ENCODE measurements at places on chromosomes 7 and 10.

DNA sequence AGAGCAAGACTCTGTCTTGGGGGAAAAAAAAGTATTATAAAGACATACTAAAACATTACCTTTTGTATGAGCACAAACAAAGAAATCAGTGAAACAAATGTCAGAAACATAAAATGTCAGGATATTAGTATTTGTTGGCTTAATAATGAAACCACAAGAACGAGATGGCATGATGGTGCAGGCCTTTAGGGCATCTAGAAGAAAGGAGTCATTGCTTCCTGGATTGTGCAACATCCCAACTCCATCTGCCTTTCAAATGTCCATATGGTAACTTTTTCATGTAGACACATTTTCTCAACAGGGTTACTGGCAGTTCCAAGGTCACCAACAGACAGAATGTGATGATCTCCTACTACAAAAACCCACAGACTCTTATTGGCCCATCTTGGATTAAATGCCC is 96.6 kb downstream of the ZNF248 start:
- DNase-seq, result no peak

- DNase-seq, result no peak
Observed at GRCh38 chr10:109962247-109962646, 38.9 kb upstream of the XPNPEP1 start.

- no peak for DNase-seq
Observed at GRCh38 chr7:101225650-101226049, 7.7 kb downstream of the ZNHIT1 start.

DNA sequence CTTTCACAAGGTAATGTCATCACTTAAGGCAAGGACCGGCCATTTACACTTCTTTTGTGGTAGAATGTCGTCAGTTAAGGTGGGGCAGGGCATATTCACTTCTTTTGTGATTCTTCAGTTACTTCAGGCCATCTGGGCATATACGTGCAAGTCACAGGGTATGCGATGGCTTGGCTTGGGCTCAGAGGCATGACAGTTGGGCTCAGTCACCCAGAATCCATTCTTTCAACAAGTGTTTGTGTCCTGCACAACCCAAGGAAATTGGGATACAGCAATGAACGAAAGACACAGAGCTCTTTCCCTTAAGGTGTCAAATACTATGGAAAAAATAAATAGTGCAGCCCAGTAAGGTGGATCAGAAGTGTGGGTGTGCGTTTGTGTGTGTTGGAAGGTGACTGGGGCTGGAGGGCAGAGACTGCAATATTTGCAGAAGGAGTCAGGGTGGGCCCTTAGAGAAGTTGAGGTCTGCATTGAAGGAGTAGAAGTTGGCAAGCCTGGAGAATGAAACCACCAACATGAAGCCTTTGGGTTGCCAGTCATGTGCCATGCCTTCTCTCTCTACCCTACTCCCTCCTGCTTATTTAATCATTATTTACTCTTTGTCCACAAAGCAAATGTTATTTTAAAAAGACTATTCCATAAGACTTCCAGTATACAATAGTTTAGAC is 222.8 kb upstream of the PRKCQ start:
- DNase-seq, result no peak

DNA sequence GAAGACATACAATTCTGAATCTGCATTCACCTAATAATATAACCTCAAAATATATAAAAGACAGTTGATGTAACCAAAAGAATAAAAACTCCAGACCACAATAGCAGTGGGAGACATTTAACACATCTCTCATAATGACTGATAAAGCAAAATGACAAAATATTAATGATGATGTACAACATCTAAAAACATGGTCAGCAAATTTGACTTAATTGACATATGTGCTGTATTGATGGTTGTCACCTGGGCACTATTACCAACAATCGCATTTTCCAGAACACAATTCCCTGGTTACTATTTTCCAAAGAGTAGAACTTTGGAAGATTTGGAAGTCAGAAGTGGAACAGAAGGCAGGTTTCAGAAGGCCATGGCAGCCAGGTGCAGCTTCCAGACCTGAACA is 899.5 kb upstream of the CELF2 start:
- no peak for DNase-seq

DNA sequence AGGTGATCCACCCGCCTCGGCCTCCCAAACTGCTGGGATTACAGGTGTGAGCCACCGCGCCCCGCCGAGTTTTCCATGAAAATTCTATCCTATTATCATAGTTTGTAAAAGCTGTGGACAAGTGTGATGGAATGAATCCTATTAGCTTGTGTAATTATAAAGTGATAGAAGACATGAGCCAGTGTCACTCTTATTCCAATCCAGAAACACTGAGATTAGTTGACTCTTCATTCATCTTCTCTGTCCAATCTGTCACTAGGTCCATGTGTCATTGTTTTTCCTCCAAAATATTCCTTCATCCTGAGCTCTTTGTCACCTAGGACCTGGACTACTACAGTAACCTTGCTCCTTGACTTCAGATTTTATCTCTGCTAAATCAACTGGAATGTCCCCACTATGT is 13.5 kb downstream of the FBH1 start:
- no peak for DNase-seq

DNA sequence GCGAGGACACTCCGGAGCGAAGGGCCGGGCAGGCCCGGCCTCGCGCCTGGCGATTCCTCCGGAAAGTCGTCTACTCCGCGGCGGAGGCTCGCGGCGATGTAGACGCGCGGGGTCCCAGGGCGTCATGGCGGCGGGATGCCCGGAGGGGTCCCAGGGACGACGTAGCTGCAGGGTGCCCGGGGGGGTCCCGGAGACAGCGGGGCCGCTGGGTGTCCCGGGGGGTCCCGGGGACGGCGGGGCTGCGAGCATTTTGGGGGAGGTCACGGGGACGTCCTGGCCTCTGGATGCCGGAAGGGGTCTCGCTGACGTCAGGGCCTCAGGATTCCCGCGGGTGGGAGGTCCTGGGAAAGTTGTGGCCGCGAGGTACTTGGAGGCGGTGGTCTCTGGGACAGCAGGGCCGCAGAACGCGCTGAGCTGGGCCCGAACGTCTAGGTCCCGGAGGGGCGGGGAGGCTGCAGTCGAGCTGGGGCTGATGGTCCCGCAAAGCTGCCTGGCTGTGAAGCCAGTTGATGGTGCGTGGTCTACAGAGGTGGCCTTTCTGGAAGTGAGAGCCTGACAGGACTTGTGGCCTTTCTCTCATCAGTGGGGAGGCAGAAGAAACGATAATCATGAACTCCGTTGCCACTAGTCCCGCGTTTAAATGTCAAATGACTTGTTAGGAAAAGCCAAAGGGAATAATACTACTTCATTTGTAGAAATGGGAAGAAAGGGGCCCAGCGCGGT is 637 bp downstream of the HSPA14 start:
- no peak for DNase-seq

- DNase-seq, result no peak
Observed at GRCh38 chr10:92965314-92965713, 95.3 kb upstream of the CYP26C1 start.

DNA sequence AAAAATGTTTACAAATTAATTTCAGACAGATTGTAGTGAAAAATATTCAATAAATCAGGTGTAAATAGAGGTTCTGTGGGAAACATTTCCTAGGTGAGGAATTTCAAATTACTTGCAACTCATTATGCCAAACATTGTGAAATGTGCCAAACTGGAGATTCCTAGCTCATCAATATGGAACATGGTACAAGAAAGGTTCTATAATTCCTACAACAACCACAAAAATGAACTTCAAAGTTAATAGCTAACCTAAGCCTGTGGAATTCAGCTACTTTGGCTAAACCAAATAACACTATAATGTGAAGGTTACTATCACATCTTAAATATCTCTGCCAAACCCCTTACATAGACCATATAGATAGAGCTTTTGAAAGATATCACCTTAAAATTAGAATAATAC is 223.3 kb upstream of the HGF start:
- DNase-seq, result no peak

GRCh38 chr10:49457686-49458085 is 61.8 kb upstream of the DRGX start:
- DNase-seq, result no peak

- DNase-seq, result no peak
Observed at GRCh38 chr7:127588697-127589482, 679 bp downstream of the ARF5 start.

DNA sequence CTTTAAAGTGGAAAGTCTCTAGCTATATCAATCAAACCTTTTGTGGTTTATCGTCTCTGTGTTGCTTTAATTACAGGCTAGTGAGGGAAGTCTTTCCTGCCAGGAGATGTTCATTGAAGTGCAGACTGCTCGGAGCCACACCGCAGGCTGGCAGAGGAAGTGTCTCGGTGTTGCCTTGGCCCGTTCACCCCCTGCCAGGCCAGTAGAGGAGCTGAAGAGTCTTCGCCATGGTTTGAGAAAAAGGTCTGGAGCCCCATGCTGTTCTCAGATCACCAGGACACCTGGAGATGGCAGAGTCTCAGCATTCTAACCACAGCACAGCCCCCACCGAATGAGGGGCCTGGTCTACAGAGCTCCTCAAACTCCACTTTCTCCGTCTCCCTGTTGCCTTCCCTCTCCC is 275.9 kb upstream of the PLPP4 start:
- DNase-seq, result no peak

DNA sequence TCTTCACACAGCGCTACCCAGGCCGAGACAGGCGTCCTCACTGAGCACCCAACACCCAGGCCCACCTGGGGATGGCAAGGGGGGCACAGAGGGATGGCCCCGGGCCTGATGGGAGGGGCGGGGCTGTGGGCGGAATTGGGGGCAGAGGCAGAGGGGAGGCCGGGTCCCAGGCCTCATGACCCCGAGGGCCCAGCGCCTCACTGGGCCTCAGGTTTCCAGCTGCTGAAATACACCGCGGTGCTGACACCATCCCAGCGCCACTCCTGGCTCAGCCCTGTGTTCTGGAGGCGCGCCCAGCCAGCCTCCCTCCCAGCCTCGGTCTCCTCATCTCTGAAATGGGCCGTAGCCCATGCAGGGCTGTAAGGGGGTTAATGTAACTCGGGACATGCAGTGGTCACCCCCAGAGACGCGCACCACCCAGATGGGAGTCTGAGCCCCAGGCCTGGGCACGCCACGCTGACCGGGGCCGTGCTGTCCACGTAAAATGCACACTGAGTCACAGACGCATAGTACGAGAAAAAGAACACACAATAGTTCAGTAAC is 82.3 kb downstream of the UNCX start:
- DNase-seq, result no peak

DNA sequence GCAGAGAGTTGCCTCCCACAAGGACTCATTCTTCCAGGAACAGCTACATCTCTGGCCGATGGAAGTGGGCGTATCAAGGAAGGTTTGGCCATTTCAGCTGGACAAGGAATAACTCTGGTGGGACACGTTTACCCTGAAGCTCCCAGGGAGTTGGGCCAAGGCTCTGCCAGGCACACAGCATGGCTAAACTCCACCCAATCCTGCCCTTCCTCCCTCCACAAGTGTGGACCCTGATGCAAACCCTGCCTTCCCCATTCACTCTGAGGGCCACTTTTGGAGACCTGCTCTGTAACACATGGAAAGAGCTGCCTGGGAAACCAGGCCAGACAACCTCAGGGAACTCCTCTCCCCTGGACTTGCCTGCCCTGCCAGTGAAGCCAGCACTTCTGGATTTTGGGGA is 407.8 kb upstream of the FOXK1 start:
- no peak for DNase-seq

DNA sequence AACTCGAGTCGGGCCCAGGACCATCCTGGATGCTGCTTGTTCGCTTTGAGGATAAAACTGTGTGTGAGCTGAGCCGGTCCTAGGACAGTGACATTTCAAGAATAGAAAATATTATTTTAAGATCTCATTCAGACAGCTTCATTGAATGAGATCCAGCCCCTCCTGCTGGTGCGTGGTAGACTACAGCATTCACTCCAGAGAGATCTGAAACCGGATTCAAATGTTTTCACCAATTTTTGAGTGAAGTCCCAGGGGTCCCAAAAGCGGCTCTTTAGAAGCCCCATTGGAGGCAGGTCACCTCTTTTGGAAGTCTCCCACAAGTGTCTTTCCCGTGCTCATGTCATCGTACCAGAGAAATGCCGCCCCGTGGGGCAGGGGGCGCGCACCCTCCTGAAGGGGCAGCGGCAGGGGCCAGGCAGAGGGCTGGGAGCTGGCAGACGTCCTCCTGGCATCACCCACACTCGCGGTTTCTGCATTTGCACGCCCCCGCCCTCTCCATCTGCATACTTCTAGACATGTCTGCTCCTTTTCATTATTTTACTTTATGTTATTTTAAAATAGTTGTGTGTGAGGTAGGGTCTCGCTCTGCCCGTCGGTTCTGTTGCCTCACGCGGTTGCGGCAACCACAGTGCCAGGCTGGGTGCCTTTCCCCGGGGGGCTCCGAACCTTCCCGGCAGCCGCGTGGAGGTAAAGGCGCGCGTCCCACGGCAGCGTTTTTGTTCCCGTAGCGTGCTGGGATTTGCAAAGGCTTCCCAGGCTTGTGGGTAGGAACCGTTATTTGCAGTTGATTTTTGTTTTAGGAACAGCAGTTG is 52.3 kb upstream of the DPYSL4 start:
- no peak for DNase-seq

DNA sequence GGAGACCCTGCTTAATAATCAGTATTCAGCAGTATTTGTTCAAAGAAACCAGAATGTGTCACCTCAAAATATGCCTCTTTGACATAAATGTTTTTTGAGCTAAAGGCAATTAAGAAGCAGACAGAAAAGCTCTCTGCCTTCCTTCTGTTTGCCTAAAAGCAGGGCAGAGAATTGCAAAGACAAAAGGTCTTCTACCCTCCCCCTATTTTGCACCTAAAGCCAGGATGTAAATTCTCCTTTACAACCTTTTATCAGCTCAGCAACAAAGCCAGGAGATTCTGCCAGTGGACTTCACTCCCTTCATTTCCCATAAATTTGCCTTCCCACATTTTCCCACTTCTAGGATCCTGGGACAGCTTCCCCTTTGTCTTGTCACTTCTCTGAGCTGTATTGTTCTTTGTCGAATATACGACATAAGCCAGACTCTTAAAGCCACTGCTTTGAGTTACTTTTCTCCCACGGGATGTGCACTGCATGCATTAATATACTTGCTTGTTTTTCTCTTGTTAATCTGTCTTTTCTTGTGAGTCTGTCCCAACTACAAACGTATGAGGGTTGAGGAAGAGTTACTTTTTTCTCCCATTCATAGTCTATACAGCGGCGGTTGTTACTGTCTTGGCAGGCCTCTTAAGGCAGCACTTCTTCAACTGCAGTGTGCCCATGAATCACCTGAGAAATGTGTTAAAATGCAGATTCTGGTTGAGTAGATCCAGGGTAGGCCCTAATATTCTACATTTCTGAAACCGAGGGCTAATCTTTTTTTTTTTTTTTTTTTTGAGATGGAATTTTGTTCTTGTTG is 48.2 kb downstream of the ST8SIA6 start:
- no peak for DNase-seq

GRCh38 chr7:35463751-35464150 is 209.9 kb upstream of the TBX20 start:
- no peak for DNase-seq

GRCh38 chr7:154916381-154916780 is 86.5 kb downstream of the PAXIP1 start:
- no peak for DNase-seq

GRCh38 chr10:79230328-79230830 is 116.9 kb upstream of the PPIF start:
- no peak for DNase-seq

DNA sequence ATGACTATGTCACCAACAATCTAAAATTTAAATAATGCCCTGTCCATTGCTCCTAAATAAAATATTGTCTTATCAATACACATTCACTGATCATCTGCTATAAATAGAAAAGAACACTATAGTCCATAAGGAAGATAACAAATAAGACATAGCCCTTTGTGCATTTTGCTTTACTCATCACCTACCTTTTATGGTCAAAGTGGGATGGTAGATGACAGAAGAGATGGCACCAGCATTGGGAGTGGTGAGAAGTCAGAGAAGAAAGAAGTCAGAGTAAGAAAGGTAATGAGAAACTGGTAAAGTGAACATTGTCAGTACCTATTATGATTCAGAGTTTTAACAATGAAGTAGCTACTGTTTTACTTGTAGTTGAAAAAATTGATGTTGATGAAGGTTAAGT is 31.1 kb downstream of the SEMA3E start:
- no peak for DNase-seq

Measured in stimulated activated CD8-positive, alpha-beta memory T cell treated with anti-CD3 and anti-CD28 coated beads, Interleukin-15, amount 100 ng/mL, for 1 hour (primary cell).